NCI-H774 (cell line): ENCODE measurements at places on chromosomes 2 and 18.
A peak's percentile ranks its signal among the peaks of the same experiment; 100 is the strongest.

- no peak for DNase-seq
These were observed 25.0 kb downstream of the METTL21A start for GRCh38 chr2:207600231-207600630.

- DNase-seq: no peak
These were observed 196.0 kb upstream of the SLC39A10 start for GRCh38 chr2:195461010-195461409.

GRCh38 chr2:68689553-68690537, 44.8 kb upstream of the ARHGAP25 start:
- no peak for DNase-seq

- no peak for DNase-seq
These were observed 8.2 kb upstream of the TOGARAM2 start for GRCh38 chr2:28972778-28973335.

GRCh38 chr18:62452280-62452831, 70.5 kb upstream of the ZCCHC2 start:
- DNase-seq: no peak

GRCh38 chr2:174145827-174146226, 102.5 kb downstream of the OLA1 start:
- DNase-seq: no peak

DNA sequence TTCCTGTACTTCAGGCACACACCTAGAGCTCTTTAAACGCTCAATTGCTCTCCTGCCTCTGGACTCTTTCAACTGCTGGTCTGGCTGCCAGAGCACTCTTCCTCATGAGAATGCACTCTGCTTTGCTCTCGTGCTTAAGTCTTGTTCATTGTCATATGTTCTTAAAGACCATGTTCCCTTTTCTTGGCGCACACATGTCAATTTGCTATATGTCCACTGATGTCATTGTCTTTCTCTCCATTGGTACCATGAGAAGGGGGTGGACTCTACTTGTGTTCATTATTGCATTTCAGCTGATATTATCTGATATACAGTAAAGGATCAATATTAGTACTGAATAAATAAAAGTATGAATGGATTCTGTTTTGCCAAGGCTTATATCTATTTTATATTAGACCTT, 16.8 kb downstream of the SPHKAP start:
- DNase-seq: no peak

DNA sequence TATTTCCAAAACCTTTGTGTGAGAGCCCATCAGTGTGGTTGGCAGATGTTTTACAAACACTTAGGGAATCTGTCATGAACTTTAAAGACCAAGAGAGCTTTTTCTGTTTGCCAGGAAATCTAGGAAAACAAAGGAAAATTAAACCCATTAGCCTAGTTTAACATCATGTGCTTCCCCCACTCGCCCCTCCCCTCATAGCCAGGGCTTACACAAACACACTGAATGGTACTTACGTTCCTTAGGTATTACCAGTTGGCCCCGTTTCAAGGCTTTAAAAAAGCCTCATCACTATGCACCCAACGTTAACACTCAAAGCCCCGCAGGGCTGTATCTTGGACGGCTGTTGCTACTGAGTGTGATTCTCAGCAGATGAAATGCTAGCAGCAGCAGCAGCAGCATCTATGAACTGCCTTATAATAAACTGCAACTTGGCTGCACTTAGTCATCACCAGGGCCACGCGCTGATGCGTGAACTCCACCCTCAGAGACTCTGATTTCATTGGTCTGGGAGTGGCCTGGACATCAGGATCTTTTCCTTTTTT, 20.1 kb upstream of the TTC39C start:
- peak; percentile 88 for DNase-seq

DNA sequence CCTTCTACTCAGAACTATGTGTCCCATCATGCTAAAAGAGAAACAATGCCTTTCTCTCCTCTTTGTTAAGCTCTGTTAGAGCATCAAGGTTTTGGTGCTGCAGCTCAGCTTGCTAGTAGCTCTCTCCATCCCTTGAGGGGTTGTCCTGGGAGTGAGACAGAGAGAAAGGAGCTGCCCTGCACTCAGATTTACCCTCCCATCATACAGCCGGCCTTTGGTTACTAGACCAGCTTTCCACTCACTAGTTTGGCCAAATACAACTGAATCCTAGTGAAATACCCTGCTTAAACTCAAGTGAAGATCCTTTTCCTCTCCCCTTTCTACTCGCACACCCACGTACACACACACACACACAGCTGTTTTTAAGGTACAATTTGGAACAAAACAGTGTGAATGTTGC, 2.3 kb upstream of the CHN1 start:
- no peak for DNase-seq

DNA sequence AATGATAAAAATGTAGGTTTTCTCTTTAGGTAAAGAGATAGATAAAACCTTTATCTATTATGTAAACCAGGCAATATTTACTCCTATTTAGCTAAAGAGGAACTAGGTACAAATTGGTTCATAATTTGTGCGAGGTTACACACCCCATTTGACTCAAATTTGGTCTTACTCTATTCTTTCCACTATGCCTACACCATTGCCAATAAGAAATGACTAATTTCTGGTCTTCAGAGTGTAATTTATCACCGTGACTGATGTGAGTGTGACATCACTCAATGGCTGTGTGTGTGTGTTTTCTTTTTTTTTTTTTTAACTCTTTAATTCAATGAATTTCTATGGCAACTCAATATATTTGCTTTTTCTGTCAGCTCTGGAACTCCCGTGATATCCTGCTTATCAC, 955.8 kb downstream of the TDRD15 start:
- DNase-seq: no peak

GRCh38 chr2:3827673-3828575, 124.5 kb downstream of the DCDC2C start:
- DNase-seq: peak; percentile 36

- DNase-seq: peak; percentile 72
These were observed 92.3 kb upstream of the SMAD2 start for GRCh38 chr18:48022531-48023329.

DNA sequence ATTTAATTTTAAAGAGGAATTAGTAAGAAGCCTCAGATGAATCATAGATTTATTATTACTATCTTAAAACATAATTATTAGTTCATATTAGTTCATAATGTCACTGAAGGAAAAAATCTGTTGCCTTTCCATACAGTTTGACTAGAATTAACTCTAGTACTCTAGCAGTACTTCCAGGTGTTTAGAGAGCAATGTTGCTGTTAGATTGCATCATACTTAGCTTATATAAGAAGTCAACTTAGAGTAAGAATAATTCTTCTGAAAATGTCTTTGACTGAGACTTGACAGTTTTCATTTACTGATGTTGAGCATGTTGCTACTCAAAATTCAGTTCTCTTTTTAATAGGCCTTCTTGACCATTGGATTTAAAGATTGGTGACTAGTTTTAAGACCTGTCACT, 4.7 kb downstream of the RAB3GAP1 start:
- no peak for DNase-seq

DNA sequence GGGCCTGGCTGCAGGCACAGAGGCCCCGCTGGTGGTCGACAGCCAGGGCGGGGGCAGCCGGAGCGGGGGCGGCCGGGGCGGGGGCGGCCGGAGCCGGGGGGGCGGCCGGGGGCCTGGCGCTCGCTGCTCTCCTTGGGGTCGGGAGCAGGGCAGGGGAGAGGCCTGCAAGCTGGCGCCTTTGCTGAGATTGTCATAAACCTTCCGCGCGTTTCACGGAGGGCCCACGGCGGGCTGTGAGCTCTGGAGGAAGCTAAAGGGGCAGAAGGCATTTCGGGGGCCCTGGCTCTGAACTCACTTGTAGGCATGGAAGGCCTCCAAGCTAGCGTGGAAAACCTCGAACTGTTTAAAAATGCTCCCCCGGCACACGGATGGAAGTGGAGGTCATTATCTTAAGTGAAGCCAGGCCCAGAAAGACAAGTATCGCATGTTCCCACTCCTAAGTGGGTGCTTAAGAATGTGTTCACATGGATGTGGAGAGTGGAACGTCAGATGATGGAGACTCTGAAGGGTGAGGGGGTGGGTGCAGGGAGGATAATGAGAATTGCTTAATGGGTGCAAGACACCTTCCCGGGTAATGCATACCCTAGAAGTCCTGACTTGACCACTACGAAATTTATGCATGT, 629 bp downstream of the PRELID3A start:
- DNase-seq: no peak

- DNase-seq: no peak
These were observed 68.1 kb upstream of the ACKR3 start for GRCh38 chr2:236501531-236501930.

DNA sequence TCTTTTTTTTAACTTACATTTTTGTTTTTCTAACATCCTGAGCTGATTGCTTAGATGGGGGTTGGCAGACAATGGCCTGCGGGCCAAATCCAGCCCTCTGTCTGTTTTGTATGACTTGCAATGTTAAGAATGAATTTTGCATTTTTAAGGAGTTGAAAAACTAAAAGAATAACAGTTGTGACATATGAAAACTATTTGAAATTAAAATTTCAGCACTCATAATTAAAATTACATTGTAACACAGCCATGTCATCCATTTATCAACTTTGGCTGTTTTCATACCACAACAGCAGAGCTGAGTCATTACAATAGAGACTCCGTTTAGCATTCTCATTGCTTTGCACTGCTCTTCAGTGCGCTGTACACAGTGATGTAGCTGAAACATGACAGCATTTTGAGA, 94.1 kb upstream of the MC4R start:
- no peak for DNase-seq

- DNase-seq: no peak
These were observed 34.1 kb downstream of the HK2 start for GRCh38 chr2:74867841-74868658.

GRCh38 chr2:6865346-6866274, at the start of gene CMPK2:
TSS of gene CMPK2 (minus strand) at chr2:6865907. CDS start at chr2:6865696, 211 bp downstream.
- peak; percentile 44 for DNase-seq

DNA sequence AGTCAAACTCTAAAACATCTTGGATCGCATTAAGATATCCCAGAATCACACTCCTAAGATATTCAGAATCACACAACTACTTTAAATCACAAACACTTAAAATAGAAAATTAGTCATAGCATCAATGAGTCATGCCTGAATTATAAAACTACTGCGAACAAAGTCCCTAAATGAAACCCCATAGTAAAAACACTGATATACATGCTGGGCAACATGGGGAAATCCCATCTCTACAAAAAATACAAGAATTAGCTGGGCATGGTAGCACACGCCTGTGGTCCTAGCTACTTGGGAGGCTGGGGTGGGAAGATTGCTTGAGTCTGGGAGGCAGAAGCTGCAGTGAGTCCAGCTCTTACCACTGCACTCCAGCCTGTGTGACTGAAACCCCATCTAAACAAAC, 101.7 kb downstream of the COBLL1 start:
- DNase-seq: no peak

DNA sequence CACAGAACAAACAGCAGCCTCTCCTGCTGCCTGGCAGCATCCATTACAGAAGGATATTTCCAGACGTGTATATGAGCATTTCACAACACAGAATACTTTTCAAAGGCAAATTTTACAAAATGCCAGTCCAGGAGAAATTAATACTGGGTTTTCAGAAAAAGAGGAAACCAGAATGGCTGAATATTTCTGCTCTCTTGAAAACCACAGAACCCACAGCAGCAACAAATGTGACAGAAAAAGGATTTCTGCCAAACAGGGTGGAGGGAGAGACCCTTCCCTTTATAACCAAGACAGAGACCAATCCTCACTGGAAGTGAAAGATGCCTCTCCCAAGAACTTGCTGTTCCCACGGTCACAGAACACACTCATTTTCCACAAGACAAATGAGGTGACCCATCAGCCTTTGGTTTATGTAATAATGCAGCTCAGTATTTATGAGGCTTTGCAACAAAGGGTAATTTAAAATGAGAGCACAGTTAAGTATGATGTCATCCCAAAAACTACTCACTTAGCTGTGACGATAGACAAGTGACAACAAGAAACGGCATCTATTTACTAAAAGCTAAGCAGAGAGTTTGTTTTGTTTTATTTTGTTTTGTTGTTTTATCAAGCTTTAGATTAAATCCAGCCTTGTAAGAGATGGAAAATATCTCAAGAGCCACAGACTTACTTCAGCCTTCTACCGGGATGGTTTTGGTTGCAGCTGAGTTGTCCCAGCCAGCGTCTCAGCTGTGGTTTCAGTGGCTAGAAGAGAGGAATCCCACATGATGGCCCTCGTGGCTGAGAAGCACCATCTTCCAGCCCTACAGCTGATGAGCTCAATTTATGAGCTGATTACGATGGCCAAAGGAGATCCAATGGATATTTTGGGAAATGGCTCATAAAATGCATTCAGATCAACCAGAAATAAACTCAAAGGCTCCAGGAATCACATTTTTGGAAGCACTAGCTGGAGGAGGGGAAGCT, 249.3 kb upstream of the AGAP1 start:
- DNase-seq: no peak

DNA sequence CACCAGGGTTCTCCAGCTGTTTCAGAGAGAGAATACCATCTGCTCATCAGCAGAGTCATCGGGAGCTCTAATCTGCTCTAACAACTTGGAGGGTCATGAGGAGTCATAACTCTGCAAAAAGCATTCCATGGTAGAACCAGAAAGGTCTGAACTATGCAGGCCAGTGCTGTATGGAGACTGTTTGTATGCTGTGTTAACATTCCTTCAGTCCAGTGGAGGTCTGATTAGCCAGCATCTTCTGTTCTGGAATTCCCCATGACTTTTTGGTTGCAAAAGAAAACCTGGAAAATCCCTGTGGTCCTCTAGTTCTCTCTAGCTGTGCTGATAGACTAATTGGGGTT, 9.4 kb upstream of the ITGB6 start:
- no peak for DNase-seq

- DNase-seq: peak; percentile 1
These were observed 51.2 kb upstream of the ADAM23 start for GRCh38 chr2:206392118-206392517.

DNA sequence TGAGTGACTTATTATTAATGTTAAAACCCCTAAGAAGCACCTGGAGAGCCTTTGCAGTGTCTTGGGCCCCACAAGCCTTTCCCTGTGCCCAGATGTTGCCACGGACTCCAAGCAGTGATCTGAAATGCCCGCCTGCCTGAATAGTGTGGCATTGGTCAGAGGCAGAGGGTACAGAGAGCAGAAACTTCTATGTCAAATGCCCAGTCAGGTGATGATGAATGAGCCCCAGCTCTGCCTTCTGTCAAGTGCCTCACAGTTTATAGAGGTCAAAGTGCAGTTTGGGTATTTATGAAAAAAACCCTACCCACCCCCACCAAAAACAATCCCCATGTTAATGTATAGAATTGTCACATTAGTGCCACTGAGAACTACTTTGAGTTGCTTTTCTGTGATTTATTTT, 170.0 kb upstream of the SIX3 start:
- no peak for DNase-seq

DNA sequence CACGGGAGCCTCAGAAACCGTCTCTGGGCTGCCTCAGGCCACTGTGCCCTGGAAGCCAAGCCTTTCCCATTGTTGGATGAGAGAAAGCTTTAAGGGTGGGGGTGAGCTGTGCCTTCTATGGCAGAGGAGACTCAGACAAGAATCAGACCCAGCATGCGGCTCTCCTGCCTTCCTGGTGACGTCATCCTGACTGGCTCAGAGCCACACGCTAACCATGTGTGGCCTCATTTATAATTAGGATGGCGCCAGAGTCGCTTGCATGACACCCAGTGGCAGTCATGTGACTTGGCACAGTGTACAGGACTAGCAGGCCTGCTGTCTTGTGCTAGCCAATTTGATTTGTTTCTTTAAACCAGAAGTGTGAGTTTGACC, 99.1 kb downstream of the SH3BP4 start:
- DNase-seq: peak; percentile 93

GRCh38 chr2:113976277-113976928, 86.5 kb downstream of the ACTR3 start:
- DNase-seq: no peak
